Colonic mucosa (tissue), 4 donors: ENCODE measurements at places on chromosomes 11 and 22. TPM values are rescaled to one million over a fixed set of nuclear protein-coding genes. Genes with fewer than 3 reads are reported as not detected.

- no peak for DNase-seq
Measured at GRCh38 chr11:27187075-27187847, 146.6 kb downstream of the BBOX1 start.

DNA sequence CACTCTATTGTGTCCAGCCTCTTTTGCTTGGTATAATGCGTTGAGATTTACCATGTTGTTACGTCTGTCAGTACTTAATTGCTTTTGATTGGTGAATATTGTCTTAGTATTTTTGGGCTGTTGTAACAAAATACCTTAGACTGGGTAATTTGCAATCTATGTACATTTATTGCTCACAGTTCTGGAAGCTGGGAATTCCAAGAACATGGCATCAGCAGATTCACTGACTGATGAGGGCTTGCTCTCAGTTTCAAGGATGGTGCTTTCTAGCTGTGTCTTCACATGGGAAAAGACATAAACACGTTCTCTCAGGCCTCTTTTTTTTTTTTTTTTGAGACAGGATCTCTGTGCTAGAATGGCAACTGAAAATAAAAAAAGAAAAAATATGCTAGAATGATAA lies 46.7 kb upstream of the INCENP start:
- DNase-seq = no peak

- DNase-seq = peak; percentile 5
Measured at GRCh38 chr11:63595296-63595695, 18.9 kb downstream of the PLAAT3 start.

DNA sequence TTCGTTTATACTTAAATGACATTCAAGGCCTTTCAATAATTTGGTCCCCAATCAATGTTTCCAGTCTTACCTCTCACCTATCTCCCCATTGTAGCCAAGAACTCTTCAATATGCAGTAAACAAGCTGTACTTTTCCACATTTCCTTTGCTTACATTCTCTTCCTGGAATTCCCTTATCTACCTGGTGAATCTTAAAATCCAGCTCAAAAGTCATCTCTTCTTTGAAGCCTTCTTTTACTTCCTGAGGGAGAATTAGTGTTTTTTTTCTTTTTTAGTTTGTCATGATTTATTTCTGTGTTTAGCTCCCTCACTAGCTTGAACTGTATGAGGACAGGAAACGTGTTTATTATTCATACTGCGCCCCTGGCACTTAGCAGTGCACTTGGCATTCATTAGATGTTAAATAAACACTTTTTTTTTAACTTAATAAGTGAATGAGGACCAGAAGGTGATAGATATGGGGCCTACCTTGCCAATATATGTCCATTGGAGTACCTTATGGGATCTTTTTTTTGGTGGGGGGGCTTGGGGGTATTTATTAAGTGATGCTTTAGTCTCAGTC lies 4.9 kb upstream of the PTS start:
- no peak for DNase-seq

DNA sequence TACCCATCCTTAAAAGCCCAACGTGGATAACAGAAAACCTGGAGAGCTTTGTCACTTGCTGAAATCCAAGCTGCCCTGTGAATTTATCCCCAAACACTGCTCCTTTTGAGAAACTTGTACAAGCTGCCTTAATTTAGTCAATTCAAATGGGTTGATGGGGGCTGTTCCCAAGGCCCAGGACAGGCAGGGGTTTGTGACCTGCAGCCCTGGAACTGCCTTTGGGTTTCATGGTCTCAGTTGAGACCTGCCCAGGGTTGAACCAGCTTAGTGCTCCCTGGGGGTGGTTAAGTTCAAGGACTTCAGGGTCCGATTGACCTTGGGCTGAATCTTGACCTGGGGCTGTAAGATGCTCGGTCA lies 112.1 kb upstream of the OR4B1 start:
- no peak for DNase-seq

DNA sequence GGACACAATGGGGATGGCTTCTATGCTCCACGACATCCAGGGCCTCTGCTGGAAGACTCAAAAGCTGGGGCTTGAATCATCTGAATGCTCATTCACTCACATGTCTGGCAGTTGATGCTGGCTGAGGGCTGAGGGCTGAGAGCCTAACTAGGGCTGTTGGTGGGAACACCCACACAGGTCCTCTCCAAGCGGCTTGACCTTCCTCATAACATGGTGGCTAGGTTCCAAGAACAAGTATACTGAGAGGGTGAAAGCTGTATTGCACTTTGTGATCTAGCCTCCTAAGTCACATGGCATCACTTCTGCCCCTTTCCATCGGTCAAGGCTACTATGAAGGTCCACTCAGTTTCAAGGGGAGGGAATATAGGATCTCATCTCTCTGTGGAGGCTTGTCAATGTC lies 7.5 kb downstream of the TMEM151A start:
- DNase-seq = no peak

GRCh38 chr11:68680541-68681231 lies 3.7 kb upstream of the GAL start:
- no peak for DNase-seq

- no peak for DNase-seq
Measured at GRCh38 chr22:21074102-21074715, 28.5 kb downstream of the LRRC74B start.

- no peak for DNase-seq
Measured at GRCh38 chr11:33389635-33390034, 132.5 kb downstream of the HIPK3 start.

- DNase-seq = no peak
Measured at GRCh38 chr22:29343313-29343805, 27.9 kb upstream of the RASL10A start.

DNA sequence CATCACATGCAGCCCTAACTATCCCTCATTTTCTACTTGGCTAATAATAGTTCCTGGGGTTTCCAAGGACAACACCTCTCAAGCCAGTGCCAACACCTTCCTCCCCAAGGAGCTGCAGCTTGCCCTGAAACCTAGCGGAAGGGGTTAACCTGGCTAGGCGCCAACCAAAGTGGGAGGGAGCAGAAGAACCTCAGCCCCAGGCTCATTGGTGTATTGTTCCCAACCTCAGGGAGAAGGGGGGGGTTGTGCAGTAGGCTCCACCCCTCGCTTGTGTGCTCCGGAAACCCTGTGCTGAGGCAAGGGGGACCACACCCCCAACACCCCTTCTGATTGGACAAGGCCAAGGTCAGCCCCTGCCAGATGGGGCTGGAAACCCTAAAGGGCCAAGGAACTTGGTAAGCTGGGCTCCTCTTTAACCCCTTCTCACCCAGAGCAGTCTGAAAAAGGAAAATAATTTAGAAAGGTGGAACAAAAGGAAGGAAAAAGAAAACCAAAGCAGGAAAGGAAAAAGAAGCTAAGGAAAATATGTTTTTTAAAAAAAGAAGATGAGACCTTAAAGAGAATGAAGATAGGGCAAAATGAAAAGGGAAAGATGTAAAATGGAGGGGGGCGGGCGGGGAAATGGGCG lies 2.5 kb downstream of the MTA2 start:
- peak; percentile 94 for DNase-seq

GRCh38 chr11:33910296-33910957 lies 18.6 kb upstream of the LMO2 start:
- no peak for DNase-seq

GRCh38 chr11:125167954-125168835 lies 3.6 kb downstream of the PKNOX2 start:
- DNase-seq = no peak

GRCh38 chr22:49657275-49657973 lies 170.2 kb downstream of the BRD1 start:
- peak; percentile 57 for DNase-seq

DNA sequence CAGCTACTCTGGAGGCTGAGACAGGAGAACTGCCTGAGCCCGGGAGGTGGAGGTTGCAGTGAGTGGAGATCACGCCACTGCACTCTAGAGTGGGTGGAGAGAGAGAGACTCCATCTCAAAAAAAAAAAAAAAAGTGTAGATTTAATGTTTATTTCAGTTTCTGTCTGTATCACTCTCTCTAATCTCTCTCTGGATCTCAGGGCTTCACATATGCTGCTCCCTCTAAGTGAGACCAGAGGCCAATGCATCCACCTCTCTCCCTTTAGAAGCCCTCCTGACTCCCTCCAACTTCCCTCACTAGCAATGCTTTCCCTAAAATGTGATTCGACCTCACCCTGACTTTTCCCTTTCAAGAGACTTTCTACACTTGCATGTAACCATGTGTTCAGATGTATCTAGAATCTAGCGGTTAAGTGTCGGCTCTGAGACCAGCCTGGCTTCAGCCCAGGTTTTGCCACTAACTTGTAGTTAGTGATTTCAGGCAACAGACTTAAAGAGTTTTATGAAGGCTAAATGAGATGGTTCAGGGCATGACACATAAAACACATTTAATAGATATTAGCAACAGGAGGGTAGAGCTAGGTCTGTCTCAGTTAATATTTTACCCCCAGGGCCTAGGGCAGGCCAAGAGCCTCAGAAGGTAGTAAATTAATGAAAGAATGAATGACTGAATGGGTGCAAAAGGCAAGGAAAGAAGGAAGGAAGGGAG lies 364.3 kb downstream of the LARGE1 start:
- DNase-seq = no peak

GRCh38 chr11:63683133-63683991 lies 2.1 kb downstream of the RTN3 start:
- DNase-seq = peak; percentile 46

- DNase-seq = no peak
Measured at GRCh38 chr22:49621601-49622210, 206.0 kb downstream of the BRD1 start.

DNA sequence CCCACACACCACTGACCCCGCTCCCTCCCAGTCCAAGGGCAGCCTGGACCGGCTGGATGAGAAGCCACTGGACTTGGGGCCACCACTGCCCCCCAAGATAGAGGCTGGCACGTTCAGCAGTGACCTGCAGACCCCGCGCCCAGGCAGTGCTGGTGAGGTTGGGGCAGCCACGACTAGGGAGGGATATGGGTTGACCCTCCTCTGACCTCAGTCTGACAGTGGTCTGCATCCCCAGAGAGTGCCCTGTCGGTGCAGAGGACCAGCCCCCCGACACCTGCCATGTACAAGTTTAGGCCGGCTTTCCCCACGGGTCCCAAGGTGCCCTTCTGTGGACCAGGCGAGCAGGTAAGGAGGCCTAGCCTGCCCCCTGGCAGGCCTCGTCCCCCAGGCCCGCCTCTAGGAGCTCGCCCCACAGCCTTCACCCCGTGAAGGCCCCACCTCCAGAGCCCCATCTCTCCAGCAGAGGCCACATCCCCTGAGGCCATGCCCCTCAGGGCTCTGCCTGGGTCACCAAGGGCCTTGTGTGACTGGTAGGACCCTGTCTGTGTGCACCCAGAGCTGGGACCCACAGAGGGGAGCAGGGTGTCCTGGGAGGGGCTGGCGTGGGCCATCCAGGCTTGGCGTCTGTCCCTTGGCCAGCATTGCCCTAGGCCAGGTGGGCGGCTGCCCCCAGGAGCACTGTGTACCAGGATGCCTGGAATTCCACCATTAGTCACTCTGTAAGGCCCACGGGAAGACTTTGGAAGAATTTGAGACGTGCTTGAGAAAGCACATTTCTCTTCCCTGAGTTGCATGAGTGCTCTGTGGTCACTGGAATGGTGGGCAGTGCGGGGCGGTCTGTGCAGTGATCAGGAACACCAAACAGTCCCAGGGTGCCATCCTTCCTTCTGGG lies 9.4 kb downstream of the CCDC188 start:
- no peak for DNase-seq

GRCh38 chr11:31943056-31943780 lies 132.1 kb upstream of the PAX6 start:
- DNase-seq = no peak

DNA sequence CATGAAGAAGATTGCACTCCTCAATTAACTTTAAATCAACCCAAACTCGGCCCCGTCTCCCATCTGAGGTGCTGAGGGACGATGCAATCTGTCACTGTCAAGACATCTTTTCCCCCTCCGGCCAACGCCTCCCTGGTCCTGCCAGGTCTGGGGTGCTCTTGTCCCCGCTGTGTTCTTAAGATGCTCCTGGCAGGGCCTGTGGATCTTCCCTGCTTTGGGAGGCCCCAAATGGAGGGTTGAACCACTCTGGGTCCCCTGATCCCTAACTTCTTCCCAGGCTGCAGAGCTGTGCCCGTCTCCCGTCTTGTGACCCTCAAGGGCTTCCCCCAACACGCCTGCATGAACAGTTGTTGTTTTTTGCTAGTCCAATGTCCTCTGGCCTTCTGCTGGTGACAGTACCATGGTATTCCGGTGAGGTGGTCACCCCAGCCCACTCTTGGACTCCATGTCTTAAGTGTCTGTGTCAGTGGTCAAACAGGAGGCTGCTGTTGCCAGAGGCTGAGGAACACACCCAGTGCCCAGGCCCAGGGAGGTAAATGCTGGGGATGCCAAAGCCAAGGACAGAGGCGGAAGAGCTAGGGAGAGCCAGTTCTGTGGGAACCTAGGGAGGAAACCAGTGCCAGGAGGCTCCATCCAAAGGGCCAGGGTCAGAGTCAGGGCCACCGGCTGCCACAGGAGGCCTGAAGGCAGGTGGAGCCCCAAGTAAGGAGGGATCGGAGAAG lies 70.6 kb upstream of the SHANK2 start:
- DNase-seq = no peak

GRCh38 chr11:1650034-1650917 lies 20.7 kb downstream of the KRTAP5-5 start:
- no peak for DNase-seq

DNA sequence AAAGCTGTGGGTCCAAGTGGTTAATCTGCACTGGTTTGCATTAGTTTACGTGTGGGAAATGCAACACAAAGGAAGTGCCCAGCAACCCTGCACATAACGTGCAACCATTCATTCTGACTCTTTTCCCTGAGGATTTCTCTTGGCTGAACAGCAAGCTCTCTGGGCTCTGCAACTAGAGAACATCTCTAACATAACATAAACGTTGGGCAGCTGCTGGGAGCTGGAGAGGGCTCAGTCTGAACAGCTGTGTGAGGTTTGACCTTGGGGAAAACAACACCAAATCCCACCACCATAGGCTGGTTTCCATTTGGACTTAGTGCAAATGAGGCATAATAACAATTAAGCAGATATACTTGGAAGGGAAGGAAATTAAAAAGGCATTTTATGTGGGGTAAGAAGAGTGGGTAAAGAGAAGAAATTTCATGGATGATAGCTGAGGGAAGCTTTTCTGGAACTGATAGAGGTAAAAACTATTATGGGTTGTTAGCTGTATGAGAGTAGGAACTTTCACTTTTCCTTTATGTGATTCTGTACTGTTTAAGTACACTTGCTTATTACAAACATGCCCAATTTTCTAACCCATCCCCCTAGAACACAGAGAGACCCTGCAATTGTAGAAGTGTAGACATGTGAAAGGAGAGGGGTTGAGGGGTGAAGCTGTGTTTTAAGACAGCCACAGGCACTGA lies 76.2 kb downstream of the SNX19 start:
- DNase-seq = no peak

Gene MRGPRF
- 3.0 TPM for total RNA-seq

Gene ACR
- total RNA-seq = 0.77 TPM

Gene WNT11
- 3.8 TPM for total RNA-seq

Gene SLC25A18
- total RNA-seq = not detected

Gene SOX6
- total RNA-seq = 3.0 TPM

Gene MTCH2
- 190 TPM for total RNA-seq

Gene GGTLC3
- total RNA-seq = not detected

Gene OR52E8
- total RNA-seq = not detected
